ENCODE measurements at places on chromosomes 13 and 19. TPM values are rescaled to one million over a fixed set of nuclear protein-coding genes. Genes with fewer than 3 reads are reported as not detected.

Gene SHISA2
- total RNA-seq = 1.2 TPM

Gene ZNF296
- 6.7 TPM for total RNA-seq

- DNase-seq = no peak
Observed at GRCh38 chr13:29239653-29240525, 355.6 kb downstream of the SLC7A1 start.

- no peak for DNase-seq
Observed at GRCh38 chr19:17348700-17349099, 11.3 kb downstream of the GTPBP3 start.
